ENCODE measurements at places on chromosomes 7 and 10.

GRCh38 chr7:104943502-104944343, 70.3 kb upstream of the KMT2E start:
- peak; percentile 29 for DNase-seq

GRCh38 chr7:134522601-134523000, 4.8 kb upstream of the AKR1B10 start:
- DNase-seq: no peak

- no peak for DNase-seq
Measured at GRCh38 chr10:124688386-124688785, 55.8 kb downstream of the FAM53B start.

GRCh38 chr10:92848441-92849233, at the start of gene EXOC6:
TSS of gene EXOC6 (plus strand) at chr10:92848520. CDS start at chr10:92848534, 14 bp downstream.
- DNase-seq: no peak

DNA sequence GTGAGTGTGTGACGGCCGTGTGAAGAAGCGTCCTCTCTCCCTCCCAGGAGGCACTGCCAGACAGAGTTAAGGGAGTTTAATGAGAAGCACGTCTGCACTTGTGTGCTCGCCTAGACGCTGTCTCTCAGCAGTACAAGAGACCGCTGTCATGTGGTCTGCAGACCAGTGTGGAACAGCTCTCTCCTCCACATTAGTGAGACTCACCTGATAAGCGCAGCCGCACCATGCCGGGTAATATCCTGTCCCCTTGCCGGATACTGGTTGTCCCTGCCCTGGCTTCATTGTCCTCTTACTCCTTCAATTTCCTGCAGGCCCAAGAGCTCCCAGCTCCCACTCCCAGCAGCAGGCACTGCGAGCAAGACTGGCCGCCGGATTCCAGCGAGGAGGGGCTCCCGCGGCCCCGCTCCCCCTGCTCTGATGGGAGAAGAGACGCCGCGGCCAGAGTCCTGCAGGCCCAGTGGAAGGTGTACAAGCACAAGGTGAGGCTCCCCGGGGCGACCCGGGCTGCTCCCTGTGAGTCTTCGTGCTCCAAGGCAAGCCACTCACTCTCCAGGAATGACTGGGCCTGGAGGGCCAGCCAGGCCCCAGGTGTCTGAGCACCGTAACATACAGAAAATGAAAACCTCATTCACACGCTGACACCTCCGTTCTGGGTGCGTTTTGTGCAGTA, 33.5 kb upstream of the TTYH3 start:
- DNase-seq: no peak

- DNase-seq: no peak
Measured at GRCh38 chr10:49104323-49104722, 11.0 kb downstream of the VSTM4 start.

DNA sequence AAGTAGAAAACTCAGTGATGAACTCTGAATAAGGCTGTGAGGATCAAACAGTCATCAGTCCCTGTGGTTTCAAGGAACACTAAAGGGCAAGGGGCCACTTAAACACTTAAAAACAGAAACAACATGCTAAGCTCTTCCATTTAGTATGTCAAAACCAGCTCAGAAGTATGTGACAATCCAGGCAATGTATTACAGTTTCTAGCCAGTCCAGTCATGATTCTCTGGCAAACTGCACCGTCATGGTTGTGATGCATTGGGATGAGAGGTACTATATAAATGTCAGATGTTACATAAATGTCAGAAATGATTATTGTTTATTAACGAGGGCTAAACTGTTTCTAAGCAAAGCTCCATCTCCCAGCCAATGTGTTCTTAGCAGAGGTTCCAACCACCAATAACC, 4.7 kb upstream of the CREB5 start:
- no peak for DNase-seq

- DNase-seq: no peak
Measured at GRCh38 chr10:98104125-98104524, 30.3 kb upstream of the R3HCC1L start.

DNA sequence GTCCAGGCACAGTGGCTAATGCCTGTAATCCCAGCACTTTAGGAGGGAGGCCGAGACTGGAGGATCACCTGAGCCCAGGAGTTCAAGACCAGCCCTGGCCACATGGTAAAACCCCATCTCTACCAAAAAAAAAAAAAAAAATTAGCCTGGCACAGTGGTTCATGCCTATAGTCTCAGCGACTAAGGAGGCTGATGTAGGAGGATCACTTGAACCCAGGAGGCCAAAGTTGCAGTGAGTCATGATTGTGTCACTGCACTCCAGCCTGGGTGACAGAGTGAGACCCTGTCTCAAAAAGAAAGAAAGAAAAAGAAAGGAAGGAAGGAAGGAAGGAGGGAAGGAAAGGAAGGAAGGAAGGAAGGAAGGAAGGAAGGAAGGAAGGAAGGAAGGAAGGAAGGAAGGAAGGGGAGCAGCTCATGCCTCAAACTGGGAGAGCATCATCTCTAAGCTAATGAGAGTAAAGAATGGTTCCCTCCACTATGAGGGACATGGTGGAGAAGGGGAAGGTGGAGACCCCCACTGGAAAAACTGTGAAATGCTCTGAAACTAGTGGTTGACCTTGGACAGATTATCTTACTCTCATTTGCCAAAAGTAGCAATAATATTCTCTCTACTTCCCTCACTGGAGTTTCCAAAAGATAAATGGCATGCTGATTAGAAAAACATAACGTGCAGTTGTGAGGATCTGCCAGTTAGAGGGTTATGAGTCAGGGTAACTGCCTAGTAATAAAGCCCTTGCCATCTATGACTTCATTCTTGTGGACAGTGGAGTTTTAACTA, 16.8 kb downstream of the GIMAP5 start:
- no peak for DNase-seq

DNA sequence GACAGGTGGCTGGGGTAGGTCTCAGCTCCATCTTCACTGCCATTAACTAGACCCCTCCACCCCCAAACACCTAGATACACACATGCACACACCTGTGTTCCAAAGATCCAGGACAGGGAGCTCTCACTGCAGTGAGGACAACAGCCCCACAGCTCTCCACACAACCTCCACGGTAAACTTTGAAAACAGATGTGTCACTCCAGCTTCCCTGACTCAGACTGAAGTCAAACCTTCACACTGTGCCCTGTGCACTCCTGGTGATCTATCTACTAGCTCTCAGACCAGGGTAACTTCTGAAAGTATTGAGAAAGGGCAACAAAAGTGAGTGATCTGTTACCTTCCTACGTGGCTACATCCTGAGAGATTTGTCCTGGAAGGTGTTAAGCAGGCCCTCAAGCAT, 519.8 kb downstream of the XPNPEP1 start:
- DNase-seq: no peak

GRCh38 chr7:115191526-115191925, 269.6 kb downstream of the MDFIC start:
- no peak for DNase-seq

DNA sequence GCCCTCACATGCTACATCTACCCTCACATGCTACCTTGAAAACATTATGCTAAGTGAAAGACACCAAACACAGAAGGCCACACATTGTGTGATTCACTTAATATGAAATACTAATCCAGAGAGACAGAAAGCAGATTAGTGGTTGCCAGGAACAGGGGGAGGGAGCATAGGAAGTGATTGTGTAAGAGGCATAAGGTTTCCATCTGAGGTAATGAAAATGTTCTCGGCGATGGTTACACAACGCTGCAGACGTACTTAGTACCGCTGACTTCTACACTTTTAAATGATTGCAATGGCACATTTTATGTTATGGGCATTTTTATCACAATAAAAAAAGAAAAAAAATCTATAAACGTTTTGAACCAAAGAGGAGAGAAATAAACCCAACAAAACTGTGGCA, 742.3 kb downstream of the TYW1 start:
- no peak for DNase-seq

- DNase-seq: no peak
Measured at GRCh38 chr10:14567421-14567820, 207.3 kb downstream of the FAM107B start.

GRCh38 chr10:65788271-65788670, 1137.6 kb upstream of the LRRTM3 start:
- DNase-seq: no peak

DNA sequence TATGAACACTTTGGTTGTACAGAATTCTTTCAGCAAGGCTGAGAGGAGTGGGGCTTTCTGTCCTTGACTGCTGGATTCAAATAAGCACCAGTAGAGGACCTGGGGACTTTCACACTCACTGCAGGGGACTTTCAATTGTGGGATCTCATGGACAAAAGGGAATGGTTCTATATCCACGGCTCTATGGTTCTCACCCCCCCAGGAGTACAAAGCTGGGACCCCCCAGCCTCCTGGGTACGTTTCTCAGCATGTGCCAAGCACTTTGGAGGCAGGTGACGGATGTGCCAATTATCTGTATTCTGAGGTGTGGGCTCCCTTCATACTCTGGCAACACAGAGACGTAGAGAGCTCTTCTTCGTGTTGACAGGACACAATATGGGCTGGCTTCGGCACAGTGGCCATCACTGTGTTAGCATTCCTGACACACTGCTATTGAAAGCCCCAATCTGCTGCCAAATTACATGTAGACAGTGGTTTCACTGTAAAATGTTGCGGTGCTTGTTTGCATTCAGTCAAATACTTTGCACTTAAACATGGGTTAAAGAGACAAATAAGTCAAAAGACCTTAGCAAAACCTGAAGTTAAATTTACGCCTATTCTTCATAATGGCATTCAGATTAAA, 92.7 kb upstream of the SAMD8 start:
- no peak for DNase-seq

GRCh38 chr7:123075838-123076467, 80.5 kb upstream of the TAS2R16 start:
- no peak for DNase-seq

- no peak for DNase-seq
Measured at GRCh38 chr7:152136686-152137085, 111.2 kb downstream of the GALNT11 start.

- DNase-seq: no peak
Measured at GRCh38 chr7:17554341-17555015, 256.0 kb downstream of the AHR start.

- no peak for DNase-seq
Measured at GRCh38 chr10:28426392-28427159, 106.3 kb upstream of the WAC start.

- no peak for DNase-seq
Measured at GRCh38 chr10:19629567-19629966, 186.7 kb upstream of the PLXDC2 start.

DNA sequence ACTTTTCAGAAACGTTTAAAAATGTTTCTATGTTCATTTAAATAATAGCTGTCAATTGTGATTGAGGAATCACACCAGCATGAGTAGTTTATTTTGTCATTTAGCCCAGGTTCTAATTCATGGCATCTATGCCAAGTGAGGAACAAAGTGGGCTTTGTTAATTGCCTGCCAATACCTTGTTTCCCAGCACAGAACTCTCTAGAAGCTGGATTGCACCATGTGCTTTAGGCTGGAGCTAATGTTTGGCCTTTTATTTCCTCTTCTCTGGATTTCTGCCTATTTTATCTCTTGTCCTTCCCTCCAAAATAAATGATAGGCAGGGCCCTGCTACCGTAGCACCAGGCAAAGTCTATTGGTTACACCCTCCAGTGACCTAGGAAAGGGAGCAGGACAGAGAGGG, 109.9 kb upstream of the ITGB1 start:
- DNase-seq: no peak

- DNase-seq: no peak
Measured at GRCh38 chr7:140330128-140330527, 68.2 kb downstream of the SLC37A3 start.

DNA sequence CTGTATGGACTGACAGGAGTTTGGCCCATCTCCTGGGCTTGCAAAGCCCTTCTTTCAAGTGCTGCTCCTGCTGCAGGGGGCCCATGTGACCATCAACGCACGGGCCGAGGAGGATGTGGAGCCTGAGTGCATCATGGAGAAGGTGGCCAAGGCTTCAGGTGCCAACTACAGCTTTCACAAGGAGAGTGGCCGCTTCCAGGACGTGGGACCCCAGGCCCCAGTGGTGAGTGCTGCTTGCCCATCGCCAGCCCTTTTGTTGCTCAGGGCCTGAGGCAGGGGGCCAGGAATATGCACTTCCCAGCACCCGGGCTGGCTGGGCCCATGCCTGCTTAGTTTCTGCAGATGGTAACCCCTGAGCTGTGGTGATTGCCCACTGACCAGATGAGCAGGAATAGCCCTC, 8.7 kb downstream of the PGAM2 start:
- peak; percentile 2 for DNase-seq

- no peak for DNase-seq
Measured at GRCh38 chr7:121113288-121113687, 124.8 kb downstream of the CPED1 start.

- DNase-seq: no peak
Measured at GRCh38 chr10:69957886-69958555, 94.6 kb upstream of the MACROH2A2 start.

- no peak for DNase-seq
Measured at GRCh38 chr10:17512341-17513001, 58.1 kb upstream of the ST8SIA6 start.

GRCh38 chr10:71436268-71437125, 39.8 kb downstream of the CDH23 start:
- no peak for DNase-seq

- DNase-seq: no peak
Measured at GRCh38 chr7:27652518-27652917, 10.2 kb downstream of the HIBADH start.

GRCh38 chr10:132989476-132990415, 47.4 kb upstream of the CFAP46 start:
- no peak for DNase-seq

- DNase-seq: no peak
Measured at GRCh38 chr7:39527296-39527695, 38.9 kb upstream of the YAE1 start.

- no peak for DNase-seq
Measured at GRCh38 chr10:131431533-131431932, 120.0 kb upstream of the TCERG1L start.

DNA sequence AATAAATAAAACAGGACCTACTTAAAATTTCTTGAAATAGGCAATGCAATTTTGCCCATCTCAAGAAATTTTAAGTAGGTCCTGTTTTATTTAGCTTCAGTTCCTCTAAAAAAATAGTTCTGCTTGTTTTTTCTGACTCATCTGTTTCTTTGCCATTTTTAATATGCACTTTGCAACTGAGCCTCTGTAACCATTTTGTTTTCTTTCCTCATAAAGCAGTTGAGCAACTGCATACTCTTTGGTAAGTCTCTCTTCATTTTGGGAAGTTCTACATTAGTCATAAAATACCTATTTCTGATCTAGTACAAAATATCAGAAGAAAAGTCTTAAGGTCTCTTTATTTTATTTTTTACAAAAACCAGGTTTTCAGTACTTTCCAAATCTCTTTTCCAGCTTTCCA, 18.0 kb downstream of the TAS2R40 start:
- no peak for DNase-seq

DNA sequence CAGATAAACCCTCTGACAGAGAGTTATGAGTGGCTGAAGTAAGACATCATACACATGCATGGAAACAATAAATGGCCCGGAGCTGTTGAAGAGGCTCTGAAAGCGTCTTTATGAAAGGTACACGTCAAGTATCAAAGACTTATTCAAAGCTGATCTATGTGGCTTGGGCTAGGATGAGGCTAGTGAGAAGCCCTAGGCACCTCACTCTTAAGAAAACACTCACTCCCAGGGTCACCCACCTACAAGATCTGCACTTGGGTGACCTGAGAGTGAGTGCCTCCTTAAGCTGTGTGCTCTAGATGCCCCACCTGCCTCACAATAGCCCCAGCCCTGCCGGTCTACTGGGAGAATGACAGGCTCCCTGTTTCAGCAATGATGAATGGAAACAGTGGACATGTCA, 1.1 kb upstream of the GIMAP1 start:
- DNase-seq: no peak

- no peak for DNase-seq
Measured at GRCh38 chr10:109913306-109913892, 9.9 kb downstream of the XPNPEP1 start.

GRCh38 chr7:144653449-144653848, 182.4 kb downstream of the TPK1 start:
- no peak for DNase-seq
